Adrenal gland (tissue), 19 donors: ENCODE measurements at places on chromosomes 6 and 20.

DNA sequence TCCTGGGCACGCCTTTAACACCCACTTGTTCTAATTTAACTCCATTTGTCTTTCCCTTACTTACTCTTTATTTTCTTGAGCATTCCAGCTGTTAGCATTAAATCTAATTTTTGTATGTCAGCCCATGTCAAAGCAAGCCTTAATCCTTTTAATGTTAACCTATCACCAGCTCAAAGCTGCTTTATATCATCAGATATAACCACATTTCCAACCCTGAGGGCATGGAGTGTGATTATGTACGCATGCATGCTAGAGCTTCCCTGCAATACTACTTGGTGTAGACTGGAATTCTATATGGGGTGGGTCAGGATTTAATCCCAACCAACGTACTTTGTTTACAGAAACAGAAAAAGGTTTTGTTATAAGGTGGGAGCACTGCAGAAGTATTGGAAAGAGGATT is 139.4 kb upstream of the HMGN3 start:
- no peak for DNase-seq
- H3K4me1 ChIP-seq, result peaks cover 8% of the 10 kb centered on the region

- H3K4me3 ChIP-seq, result no peak overlapping the region
- DNase-seq, result no peak
- H3K27ac ChIP-seq, result no peak overlapping the region
- H3K36me3 ChIP-seq, result no peaks in the 10 kb centered on the region
Observed at GRCh38 chr6:14510038-14510437, 392.5 kb downstream of the CD83 start.

DNA sequence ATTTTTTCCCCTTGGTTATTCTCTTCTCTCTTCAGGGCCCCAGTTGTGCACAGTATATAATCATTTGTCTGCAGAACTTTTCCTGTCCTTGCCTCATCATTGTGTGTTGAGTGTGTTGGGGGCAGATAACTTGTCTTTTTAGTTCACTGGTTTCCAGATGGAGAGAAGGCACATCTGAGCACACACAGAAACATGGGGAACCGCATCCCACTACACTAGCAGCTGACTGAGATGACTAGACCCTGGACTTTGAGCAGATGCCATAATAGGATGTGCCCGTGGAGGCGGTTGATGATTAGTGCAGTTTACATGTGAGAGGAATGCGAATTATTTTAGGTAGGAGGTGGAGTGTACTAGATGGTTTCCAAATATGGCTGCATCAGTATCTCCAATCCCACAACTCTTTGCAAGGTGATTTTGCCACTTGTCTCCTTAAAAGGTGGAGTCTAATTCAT is 26.5 kb upstream of the SH3BGRL2 start:
- no peak overlapping the region for H3K27ac ChIP-seq
- no peak overlapping the region for H3K4me3 ChIP-seq
- no peak for DNase-seq
- no peaks in the 10 kb centered on the region for H3K36me3 ChIP-seq

- DNase-seq, result no peak
- H3K27ac ChIP-seq, result no peak overlapping the region
- no peaks in the 10 kb centered on the region for H3K4me1 ChIP-seq
- no peaks in the 10 kb centered on the region for H3K27me3 ChIP-seq
- no peak overlapping the region for H3K4me3 ChIP-seq
- no peaks in the 10 kb centered on the region for H3K36me3 ChIP-seq
Observed at GRCh38 chr6:167105060-167105459, 17.8 kb upstream of the CCR6 start.

DNA sequence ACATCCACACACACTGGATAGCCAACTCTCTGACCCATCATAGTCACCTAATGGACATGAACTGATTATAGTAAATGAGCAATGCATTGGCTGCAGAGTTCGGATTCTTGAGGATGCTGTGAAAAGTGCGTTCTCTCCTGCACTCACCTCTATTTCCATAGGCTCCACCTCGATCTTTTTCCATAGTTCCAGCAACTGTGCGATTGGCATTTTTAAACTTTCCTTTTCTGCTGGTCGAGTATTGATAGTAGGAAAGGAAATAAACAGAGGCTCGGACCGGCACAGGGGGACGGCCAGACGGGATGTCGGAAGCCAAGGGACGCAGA is 94.4 kb downstream of the RNASET2 start:
- DNase-seq, result no peak
- H3K4me1 ChIP-seq, result peaks cover 8% of the 10 kb centered on the region
- no peak overlapping the region for H3K27ac ChIP-seq
- H3K36me3 ChIP-seq, result no peaks in the 10 kb centered on the region

- no peaks in the 10 kb centered on the region for H3K27me3 ChIP-seq
- H3K4me3 ChIP-seq, result no peak overlapping the region
- DNase-seq, result no peak
- H3K27ac ChIP-seq, result no peak overlapping the region
- no peaks in the 10 kb centered on the region for H3K4me1 ChIP-seq
Observed at GRCh38 chr6:135148889-135149288, 32.2 kb upstream of the MYB start.

DNA sequence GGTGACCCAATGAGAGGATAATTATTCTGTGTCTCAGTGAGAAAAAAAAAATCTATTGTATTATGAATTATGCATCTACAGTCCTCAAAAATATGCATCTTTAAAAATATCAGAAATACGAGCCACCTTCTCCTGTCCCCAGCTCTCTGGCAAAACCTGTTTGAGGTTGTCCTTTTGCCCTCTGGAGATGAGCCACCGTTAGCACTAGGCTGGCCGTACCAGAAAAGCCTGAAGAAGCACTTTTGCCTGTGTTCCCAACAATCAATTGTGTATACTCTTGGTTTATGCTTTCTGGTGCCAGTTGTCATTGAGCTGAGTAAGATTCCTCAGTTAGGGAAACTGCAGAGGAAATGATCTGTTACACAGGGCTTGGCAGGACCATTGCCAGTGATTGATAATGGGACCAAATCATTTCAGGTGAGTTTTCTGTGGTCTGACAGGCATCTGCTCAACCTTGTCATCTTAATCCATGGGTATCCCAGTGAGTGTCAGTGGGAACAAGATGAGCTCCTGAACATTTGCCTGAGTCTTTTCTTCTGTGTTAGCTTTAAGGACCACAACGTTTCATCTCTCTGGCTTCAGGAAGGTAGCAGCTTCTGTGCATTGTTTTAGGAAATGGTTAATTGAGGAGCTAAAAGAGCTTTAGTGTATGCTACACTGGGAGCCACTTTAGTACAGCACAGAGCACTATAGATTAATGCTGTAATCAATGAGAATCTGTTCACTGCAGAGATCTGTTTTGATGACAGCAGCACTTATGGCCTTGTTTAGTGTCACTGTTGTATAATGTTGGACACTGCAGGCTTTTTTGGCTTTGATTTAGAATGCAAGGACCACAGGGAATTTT is 330.1 kb downstream of the RIMS1 start:
- H3K4me3 ChIP-seq, result no peak overlapping the region
- DNase-seq, result no peak
- H3K27ac ChIP-seq, result no peak overlapping the region

GRCh38 chr6:165751486-165751885 is 88.4 kb upstream of the PDE10A start:
- no peaks in the 10 kb centered on the region for H3K27me3 ChIP-seq
- H3K36me3 ChIP-seq, result no peaks in the 10 kb centered on the region
- no peak overlapping the region for H3K27ac ChIP-seq
- no peak overlapping the region for H3K4me3 ChIP-seq
- no peak for DNase-seq

DNA sequence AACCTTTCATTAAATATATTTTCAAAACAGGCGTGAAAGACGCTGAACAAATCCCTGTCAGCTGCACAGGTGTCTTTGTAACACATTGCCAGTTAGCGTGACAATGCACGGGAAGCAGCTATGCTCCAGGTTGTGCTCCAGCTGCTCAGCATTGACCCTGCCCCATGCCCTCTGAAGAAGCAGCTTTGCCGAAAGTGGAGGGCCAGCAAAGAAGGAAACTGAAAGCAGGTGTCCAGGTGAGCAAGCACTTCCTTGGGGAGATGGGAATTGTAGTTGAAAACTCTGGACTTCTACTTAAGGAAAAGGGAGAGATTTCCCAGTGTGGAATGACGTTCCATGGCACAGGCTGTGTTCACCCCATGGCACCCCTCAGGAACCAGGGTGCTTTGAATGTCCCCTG is 125.7 kb downstream of the TTLL2 start:
- no peaks in the 10 kb centered on the region for H3K27me3 ChIP-seq
- no peaks in the 10 kb centered on the region for H3K4me1 ChIP-seq
- H3K36me3 ChIP-seq, result no peaks in the 10 kb centered on the region
- DNase-seq, result no peak
- H3K27ac ChIP-seq, result no peak overlapping the region
- no peak overlapping the region for H3K4me3 ChIP-seq

DNA sequence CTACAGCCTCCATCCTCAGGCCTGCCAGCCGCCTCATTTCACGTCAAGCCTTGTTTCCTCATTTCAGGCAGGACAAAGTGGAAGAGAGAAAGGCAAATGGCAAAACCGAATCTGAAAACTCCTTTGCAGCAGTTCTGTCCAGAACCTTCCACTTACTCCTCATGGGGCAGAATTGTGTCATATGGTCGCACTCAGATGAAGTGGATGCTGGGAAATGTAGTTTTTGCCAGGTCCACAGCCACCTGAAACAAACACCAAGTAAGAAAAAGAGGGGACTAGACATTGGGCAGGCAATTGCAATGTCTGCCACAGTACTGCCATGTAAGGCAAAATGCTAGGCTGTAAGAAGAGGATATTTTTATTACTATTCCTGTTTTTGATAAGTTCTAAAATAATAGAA is 44.9 kb downstream of the ISM1 start:
- no peak for DNase-seq
- H3K4me3 ChIP-seq, result no peak overlapping the region
- H3K36me3 ChIP-seq, result no peaks in the 10 kb centered on the region
- H3K4me1 ChIP-seq, result no peaks in the 10 kb centered on the region
- H3K27ac ChIP-seq, result no peak overlapping the region

- H3K4me1 ChIP-seq, result peaks cover 18% of the 10 kb centered on the region
- no peaks in the 10 kb centered on the region for H3K27me3 ChIP-seq
- peak overlapping the region; percentile 29 for H3K27ac ChIP-seq
- DNase-seq, result no peak
- H3K36me3 ChIP-seq, result no peaks in the 10 kb centered on the region
Observed at GRCh38 chr20:1946762-1947534, 46.9 kb downstream of the PDYN start.

DNA sequence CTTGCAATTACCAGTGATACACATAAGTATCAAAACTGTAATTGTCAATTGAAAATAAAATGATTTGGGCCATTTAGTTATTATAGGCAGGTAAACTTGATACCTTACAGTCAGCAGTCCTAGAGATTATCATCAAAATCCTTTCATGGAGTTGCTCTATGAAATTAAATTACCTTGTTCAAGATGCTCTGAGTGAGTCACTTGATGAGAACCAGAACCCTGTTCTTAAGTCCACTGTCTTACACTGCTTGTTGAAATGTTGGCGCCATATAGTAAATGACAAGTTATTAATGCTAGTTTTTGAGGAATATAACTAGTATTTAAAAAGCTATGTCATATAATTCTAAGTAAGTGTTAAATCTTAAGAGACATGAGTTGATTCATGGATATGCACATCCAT is 37.2 kb upstream of the BAG2 start:
- H3K36me3 ChIP-seq, result no peaks in the 10 kb centered on the region
- H3K27ac ChIP-seq, result no peak overlapping the region
- no peak overlapping the region for H3K4me3 ChIP-seq
- peaks cover 14% of the 10 kb centered on the region for H3K4me1 ChIP-seq

DNA sequence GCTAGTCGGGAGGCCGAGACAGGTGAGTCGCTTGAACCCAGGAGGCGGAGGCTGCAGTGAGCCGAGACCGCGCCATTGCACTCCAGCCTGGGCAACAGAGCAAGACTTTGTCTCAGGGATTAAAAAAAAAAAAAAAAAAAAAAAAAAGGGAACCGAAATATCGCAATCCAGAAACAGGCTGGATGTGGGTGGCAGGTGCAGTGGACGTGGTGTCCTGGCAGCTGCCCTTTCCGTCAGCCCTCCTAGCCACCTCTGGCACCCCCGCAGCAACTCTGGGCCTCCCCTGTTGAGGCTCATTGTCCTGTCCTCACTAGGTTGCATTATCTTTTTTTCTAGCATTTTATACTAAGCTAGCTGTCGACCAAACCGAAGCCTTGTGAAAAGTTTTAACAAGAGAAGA is 113.5 kb downstream of the DTNBP1 start:
- no peak overlapping the region for H3K4me3 ChIP-seq
- H3K27me3 ChIP-seq, result no peaks in the 10 kb centered on the region
- H3K36me3 ChIP-seq, result no peaks in the 10 kb centered on the region
- DNase-seq, result no peak

GRCh38 chr6:391559-392440 is at the start of gene IRF4:
TSS of gene IRF4 (plus strand) at chr6:391752. CDS start at chr6:393153, 1,401 bp downstream.
- peaks cover 21% of the 10 kb centered on the region for H3K4me1 ChIP-seq
- DNase-seq, result no peak

DNA sequence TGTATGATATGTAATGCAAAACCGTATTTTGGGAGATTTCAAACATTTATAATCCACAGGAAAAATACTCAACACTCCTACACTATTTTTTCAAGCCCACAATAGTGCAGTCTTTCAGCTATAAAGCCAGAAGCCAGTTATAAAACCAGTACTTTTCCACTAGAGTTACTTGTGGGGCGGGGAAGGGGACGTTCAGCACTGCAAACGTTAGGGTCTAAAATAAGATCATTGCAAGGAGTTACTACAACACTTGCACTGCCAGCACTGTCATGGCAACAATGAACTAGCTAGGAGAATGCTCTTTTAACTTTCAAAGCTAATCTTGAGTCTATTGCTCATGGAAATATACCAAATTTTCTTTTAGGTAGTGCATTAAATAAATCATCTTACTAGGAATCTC is 14.7 kb downstream of the SESN1 start:
- H3K4me3 ChIP-seq, result no peak overlapping the region
- H3K27ac ChIP-seq, result peak overlapping the region; percentile 45
- H3K36me3 ChIP-seq, result no peaks in the 10 kb centered on the region

- no peaks in the 10 kb centered on the region for H3K27me3 ChIP-seq
- no peak overlapping the region for H3K27ac ChIP-seq
- no peak for DNase-seq
- H3K4me1 ChIP-seq, result no peaks in the 10 kb centered on the region
- no peak overlapping the region for H3K4me3 ChIP-seq
Observed at GRCh38 chr20:2245637-2246036, 50.2 kb upstream of the TGM3 start.

DNA sequence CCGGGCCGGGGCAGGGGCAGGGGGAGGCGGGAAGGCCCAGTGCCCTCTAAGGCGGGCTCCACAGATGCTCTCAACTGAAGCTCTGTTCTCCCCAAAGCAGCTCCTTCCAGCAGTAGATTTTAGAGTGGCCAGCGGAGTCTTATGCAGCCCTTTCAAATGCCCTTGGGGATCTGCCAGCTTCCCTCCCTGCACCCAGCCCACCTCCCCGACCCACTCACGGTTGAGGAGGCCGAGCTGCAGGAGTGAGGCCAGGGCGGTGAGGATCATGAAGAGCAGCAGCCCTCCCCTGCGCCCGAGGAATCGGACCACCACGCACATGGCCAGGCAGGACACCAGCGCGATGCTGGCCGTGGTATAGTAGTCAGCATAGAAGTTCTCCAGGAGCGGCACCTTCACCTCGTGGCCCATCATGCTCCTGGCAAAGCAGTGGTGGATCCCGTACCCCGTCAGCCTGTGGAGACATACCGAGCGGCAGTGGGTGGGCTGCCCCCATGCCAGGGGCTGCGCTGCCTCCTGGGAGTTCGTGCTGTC is 28.0 kb downstream of the PSMG4 start:
- H3K4me1 ChIP-seq, result no peaks in the 10 kb centered on the region
- no peak for DNase-seq
- no peak overlapping the region for H3K4me3 ChIP-seq
- no peak overlapping the region for H3K27ac ChIP-seq
- H3K27me3 ChIP-seq, result no peaks in the 10 kb centered on the region

GRCh38 chr6:24908650-24909035 is 27.1 kb downstream of the RIPOR2 start:
- H3K27me3 ChIP-seq, result no peaks in the 10 kb centered on the region
- no peak overlapping the region for H3K4me3 ChIP-seq
- H3K4me1 ChIP-seq, result peaks cover 8% of the 10 kb centered on the region
- no peak for DNase-seq
- H3K27ac ChIP-seq, result no peak overlapping the region
